ENCODE measurements at places on chromosomes 11 and 22.
A peak's percentile ranks its signal among the peaks of the same experiment; 100 is the strongest.

GRCh38 chr11:34273099-34273498 lies 84.7 kb downstream of the ABTB2 start:
- no peak overlapping the region for H3K4me3 ChIP-seq
- DNase-seq: no peak
- H3K4me1 ChIP-seq: peaks cover 3% of the 10 kb centered on the region
- H3K36me3 ChIP-seq: no peaks in the 10 kb centered on the region

DNA sequence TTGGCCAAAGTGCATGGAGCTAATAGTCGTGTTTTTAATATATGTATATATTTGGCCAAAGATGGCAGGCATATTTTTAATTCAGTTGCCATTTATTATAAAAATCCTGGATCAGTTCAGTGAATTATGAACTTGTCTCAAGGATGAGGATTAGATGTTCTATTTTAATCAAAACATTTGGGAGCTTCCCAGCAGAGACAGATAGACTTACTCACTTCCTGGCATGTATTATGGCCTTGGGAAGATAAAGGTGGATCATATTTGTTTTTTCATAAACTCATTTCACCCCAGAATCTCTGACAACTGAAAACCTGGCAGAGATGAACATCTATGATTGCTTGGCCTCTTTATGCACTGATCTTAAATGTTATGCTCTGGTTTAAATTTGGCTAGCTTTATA lies 148.8 kb downstream of the NCAM1 start:
- no peak overlapping the region for H3K4me3 ChIP-seq
- H3K27ac ChIP-seq: no peak overlapping the region
- no peaks in the 10 kb centered on the region for H3K4me1 ChIP-seq
- DNase-seq: no peak

DNA sequence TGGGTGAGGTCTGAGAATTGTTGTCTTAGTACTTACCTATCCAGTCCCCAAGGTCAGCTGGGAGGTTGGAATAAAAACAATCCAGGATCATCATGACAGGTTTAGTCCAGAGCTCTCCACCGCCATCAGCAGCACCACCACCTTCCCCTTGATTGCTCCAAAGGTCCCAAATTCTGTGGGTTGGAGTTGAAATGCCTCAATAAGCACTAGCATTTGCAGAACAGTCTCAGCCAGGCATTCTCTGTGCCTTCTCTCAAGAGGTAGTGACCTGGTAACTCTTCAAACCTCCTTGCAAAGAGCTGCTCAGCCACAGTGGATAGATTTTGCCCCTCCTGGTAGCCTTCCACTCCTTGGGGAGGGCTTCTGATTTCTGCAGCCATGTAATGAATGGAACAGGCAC lies 69.6 kb downstream of the PRDM11 start:
- H3K4me1 ChIP-seq: peaks cover 7% of the 10 kb centered on the region
- no peak overlapping the region for H3K4me3 ChIP-seq
- peaks cover 1% of the 10 kb centered on the region for H3K27me3 ChIP-seq
- no peak for DNase-seq
- H3K36me3 ChIP-seq: no peaks in the 10 kb centered on the region

DNA sequence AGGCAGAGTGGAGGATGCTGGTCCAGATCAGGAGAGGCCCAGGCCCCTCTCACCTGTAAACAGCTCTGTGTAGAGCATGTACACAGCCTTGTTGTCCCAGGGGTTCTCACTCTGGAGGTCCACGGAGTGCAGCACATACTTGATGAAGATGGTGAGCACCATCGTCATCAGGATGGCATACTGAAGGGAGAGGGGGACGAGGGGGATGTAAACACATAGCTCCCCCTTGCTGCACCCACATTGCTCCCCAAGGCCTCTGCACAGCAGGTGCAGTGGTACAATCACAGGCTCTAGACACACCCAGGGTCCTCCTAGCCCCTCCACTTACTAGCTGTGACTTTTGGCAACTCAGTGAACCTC lies 2.9 kb downstream of the SYVN1 start:
- no peaks in the 10 kb centered on the region for H3K27me3 ChIP-seq
- peaks cover 37% of the 10 kb centered on the region for H3K36me3 ChIP-seq
- no peak overlapping the region for H3K4me3 ChIP-seq

DNA sequence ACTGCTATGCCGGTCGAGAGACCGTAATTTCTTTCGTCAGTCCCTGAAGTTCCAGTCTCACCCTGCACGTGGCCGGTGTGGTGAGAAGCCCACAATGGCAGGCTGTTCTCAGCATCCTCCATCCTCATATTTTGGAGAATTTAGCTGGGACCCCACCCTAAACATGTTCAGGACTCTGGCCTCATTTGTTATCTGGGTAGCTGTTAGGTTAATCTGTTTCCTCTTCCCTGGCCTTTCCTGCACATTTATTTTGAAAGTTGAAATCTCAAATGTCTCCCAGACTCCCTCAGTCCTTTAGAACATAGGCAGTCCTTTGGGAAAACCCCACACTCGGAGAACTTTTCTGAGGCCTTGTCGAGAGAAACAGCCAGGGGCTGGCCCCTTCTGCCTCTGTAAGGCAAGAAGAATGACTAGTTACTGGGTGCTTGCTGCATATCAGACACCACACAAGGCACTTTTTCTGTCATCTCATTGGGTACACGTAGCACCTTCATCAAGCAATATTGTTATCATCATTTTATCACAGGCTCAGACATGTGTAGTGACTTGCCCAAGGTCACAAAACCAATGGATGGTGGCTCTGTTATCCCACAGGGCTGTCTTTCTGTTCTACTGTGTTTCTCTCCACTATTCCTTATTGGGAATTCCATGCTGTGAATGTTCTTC lies 109.3 kb upstream of the CRYBB3 start:
- H3K36me3 ChIP-seq: peaks cover 3% of the 10 kb centered on the region
- H3K4me3 ChIP-seq: no peak overlapping the region
- peak overlapping the region; percentile 61 for H3K27ac ChIP-seq
- H3K4me1 ChIP-seq: peaks cover 26% of the 10 kb centered on the region

DNA sequence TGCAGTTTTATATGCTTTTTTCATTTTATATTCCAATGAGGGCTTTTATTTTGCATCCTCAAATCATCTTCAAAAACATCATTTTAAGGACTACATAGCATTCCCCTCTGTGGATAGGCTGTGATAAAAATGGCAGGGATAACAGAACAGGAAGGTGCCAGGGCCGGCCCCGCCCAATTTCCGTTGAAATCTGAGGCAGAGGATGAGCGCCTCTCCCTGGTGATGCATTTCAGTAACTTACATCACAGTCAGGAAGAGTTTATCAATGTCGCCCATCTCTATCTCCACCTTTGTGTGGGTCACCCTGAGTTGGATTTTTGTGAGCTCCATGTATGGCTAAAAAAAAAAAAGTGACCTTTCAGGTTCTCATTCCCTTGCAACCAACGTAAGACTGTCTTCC lies 201.6 kb downstream of the DSCAML1 start:
- H3K27ac ChIP-seq: no peak overlapping the region
- H3K4me1 ChIP-seq: no peaks in the 10 kb centered on the region
- peaks cover 13% of the 10 kb centered on the region for H3K27me3 ChIP-seq
- no peaks in the 10 kb centered on the region for H3K36me3 ChIP-seq
- no peak for DNase-seq

DNA sequence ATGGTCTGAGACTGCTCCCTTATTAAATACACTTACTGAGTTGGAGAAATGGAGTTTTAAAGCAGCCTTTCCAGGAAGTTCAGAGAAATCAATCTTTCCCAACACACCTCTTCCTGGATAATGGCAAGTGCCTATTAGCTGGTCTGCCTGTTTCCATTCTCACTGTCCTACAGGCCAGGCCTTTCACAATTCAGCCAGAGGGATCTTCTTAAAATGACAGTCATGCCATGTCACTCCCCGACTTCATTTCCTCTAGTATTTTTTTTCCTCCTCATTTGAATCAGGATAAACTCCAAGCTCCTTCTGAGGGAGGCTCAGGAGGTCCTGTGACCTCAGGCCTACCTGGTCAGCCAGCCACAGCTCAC lies 62.6 kb downstream of the FDX1 start:
- no peak overlapping the region for H3K4me3 ChIP-seq
- H3K4me1 ChIP-seq: peaks cover 3% of the 10 kb centered on the region
- H3K27ac ChIP-seq: no peak overlapping the region
- H3K27me3 ChIP-seq: peaks cover 9% of the 10 kb centered on the region
- H3K36me3 ChIP-seq: no peaks in the 10 kb centered on the region

DNA sequence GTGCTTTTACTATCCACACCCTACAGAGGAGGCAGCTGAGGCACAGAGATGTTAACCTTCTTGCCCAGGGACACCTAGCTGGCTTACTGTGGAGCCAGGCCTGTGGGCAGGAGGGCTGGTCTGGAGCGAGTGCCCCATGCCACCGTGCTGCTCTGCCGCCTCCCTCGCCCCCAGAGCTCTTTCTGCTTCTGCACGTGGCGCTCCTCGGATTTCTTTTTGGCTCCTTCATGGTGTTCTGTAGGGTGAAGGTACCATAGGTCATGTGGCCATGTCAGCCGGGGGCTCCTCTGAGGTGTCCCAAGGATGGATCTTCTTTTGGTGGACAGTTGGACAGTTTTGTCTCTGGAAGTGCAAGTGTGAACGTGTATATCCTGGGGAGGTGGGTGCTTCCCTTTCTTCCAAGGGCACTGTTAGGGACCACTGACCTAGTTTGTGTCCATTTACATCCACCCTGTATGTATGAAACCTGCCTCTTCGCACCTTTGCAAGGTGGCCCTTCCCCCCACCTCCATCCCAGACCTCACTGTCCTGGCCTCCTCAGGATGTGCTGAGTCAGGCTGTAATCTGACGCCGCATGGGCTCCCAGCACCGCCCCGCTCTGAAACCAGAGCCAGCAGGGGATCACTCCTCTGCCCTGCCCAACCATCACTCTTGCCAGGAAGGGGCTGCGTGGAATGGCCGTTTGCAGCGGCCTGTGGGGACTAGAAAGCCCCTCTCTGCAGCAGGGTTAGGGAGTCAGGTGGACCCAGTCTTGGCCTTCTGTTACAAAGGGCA lies 31.7 kb downstream of the POLR3H start:
- peaks cover 39% of the 10 kb centered on the region for H3K36me3 ChIP-seq
- H3K27ac ChIP-seq: no peak overlapping the region
- H3K4me3 ChIP-seq: no peak overlapping the region
- no peak for DNase-seq
- H3K4me1 ChIP-seq: peaks cover 5% of the 10 kb centered on the region

DNA sequence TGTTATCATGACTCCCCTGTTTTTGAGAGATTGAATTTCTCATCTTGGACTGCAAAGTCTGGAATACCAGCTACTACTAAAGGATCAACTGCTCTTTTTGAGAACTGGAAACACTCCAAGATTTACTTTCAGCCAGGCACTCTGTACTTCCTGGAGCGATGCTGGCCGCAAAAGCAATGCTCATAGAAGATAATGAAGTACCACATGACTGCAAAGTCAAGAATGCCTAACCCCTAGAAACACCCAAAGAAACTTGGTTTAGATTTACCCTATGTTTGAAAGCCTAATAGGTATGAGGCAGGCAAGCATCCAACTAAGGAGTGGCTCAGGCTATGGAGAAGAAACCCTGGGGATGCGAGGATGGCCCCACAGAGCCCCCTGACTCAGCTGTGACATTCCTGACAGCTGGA lies 47.7 kb upstream of the ARHGAP20 start:
- H3K36me3 ChIP-seq: no peaks in the 10 kb centered on the region
- H3K4me1 ChIP-seq: no peaks in the 10 kb centered on the region
- H3K27me3 ChIP-seq: peaks cover 4% of the 10 kb centered on the region
- no peak for DNase-seq
- H3K27ac ChIP-seq: no peak overlapping the region

DNA sequence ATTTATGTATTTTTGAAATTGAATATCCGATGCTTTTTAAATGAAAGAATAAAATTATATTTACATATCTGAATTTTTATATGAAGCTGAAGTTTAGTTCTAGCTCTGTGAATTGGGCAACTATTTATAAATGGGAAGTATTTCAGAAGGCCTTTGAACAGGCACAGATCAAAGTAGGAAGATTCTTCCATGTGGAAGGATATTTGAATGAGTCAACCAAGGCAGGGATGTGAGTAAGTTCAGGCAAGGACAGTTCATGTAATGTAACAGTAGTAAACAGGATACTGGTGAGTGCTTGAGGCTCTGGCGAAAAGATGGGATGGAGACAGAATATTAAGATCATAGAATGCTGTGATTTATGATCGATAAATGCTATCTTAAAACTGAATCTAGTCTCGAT lies 417.8 kb upstream of the CCDC179 start:
- DNase-seq: no peak
- H3K27me3 ChIP-seq: no peaks in the 10 kb centered on the region
- no peak overlapping the region for H3K27ac ChIP-seq
- H3K36me3 ChIP-seq: no peaks in the 10 kb centered on the region
- H3K4me3 ChIP-seq: no peak overlapping the region
- no peaks in the 10 kb centered on the region for H3K4me1 ChIP-seq

DNA sequence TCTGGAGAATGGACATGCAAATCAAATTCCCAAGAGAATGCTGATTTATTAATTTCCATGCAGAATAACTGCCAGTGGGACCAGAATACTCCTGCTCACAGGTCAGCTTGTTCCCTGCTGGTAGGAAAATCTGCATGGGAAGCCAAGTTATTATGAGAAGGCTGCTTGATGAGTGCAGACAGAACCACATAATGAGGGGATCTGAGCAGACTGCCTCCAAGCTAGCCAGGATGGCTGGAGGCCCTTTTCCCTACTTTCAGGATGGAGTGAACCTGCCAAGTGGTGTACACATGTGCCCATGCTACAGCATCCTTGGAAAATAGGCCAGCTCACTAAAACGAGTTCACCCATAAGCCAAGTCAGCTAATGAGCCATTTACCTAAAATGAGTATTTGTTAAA lies 55.2 kb upstream of the ZBED5 start:
- peaks cover 9% of the 10 kb centered on the region for H3K27me3 ChIP-seq
- H3K27ac ChIP-seq: no peak overlapping the region
- no peaks in the 10 kb centered on the region for H3K36me3 ChIP-seq

- no peak for DNase-seq
- H3K27me3 ChIP-seq: no peaks in the 10 kb centered on the region
- H3K36me3 ChIP-seq: peaks cover 76% of the 10 kb centered on the region
- H3K27ac ChIP-seq: no peak overlapping the region
Observed at GRCh38 chr11:47726878-47727514, 11.8 kb upstream of the AGBL2 start.

GRCh38 chr22:41247703-41248102 lies 7.0 kb upstream of the CHADL start:
- no peak for DNase-seq
- no peaks in the 10 kb centered on the region for H3K4me1 ChIP-seq
- H3K27me3 ChIP-seq: no peaks in the 10 kb centered on the region
- no peak overlapping the region for H3K27ac ChIP-seq
- H3K36me3 ChIP-seq: peaks cover 49% of the 10 kb centered on the region

- no peak overlapping the region for H3K4me3 ChIP-seq
- no peaks in the 10 kb centered on the region for H3K27me3 ChIP-seq
- H3K36me3 ChIP-seq: no peaks in the 10 kb centered on the region
- H3K27ac ChIP-seq: no peak overlapping the region
- no peak for DNase-seq
Observed at GRCh38 chr11:100726680-100727079, 39.6 kb downstream of the ARHGAP42 start.

DNA sequence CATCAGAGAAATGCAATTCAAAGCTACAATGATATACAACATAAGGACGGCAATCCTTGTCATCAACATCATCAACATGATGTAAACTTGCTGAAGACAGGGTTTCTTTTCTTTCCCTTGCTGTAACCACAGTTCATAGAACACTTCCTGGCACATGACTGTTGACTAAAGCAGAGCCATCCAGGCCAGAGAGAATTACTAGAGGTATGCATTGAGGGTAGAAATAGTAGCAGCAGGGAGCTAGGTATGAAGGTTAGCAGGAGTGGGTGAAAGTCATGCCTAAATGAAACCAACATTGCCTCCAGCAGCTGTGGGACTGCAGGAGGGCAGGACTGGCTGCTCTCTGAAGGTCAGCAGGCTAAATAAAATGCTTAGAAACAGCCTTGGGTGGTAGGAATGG lies 103.7 kb downstream of the LRRC32 start:
- H3K4me3 ChIP-seq: no peak overlapping the region
- H3K27ac ChIP-seq: peak overlapping the region; percentile 18
- H3K27me3 ChIP-seq: peaks cover 7% of the 10 kb centered on the region
- peaks cover 19% of the 10 kb centered on the region for H3K4me1 ChIP-seq
- peaks cover 9% of the 10 kb centered on the region for H3K36me3 ChIP-seq
